ENCODE measurements at places on chromosomes 5 and 9. TPM values are rescaled to one million over a fixed set of nuclear protein-coding genes. Genes with fewer than 3 reads are reported as not detected.
A peak's percentile ranks its signal among the peaks of the same experiment; 100 is the strongest.

The COL23A1 gene
- total RNA-seq: 0.19 TPM

DNA sequence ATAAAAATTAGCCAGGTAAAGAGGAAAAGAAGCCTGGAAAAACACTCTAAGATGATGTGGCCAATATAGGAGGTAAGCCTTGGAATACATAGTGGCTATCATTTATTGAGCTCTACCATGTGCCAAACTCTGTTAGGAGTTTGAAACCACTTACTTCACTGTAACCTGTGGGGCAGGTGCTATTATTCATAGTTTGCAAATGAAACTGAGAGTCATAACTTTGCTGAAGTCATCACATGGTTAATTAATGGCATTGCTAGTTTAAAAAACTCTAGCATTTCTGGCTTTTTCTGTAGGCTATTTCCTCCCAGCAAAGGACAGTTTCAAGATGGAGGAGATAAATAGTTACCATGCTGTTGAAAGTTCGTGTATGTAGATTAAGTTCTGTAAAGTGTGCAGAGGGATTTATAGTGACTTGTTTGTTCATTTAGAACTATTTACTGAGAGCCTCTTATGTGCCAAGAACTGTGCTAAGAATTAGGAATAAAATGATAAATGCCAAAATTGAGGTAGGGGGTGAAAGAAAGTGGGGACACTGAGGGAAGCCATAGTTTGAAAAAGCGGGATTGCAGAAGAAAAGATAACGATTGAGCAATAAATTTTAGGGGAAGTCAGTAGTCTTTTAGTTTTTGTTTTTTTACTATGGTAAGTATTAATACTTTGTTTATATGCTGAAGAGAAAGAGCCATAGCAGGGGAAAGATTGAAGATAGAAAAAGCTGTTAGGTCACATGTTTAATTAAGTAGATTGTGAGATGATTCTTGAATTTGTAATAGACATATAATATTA, 57.2 kb downstream of the WDR70 start:
- no peak for DNase-seq

DNA sequence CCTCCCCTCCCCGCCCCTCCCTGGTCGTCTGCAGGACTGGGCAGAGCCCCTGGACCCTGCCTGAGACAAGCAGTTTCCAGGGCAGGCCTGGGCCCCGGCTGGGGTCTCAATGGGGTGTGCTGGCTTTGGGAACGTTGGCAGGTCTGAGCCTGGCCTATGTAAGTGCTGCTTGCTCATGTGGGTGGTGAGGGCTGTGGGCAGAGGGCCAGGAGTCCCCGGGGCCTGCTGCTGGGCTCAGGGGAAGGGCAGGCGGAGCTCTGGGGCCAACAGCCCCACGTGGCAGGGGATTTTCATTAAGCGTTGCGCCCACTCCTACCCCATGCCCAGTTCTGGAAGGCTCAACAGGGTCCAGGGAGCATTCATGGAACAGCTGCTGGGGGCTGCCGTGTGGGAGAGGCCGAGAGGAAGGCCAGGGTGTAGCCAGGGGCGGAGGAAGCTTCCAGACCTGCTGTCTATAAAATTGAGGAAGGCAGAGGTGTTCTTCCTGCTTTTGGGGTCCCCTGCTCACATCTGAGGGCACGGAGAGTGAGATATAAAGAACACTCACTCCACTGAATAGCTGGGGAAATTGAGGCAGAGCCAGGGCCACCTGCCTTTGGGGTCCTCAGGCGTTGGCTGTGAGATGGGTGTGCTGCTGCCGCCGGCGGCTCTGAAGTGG, 32.5 kb downstream of the RXRA start:
- no peak for DNase-seq

GRCh38 chr5:126120939-126121338, 302.3 kb upstream of the GRAMD2B start:
- no peak for DNase-seq

DNA sequence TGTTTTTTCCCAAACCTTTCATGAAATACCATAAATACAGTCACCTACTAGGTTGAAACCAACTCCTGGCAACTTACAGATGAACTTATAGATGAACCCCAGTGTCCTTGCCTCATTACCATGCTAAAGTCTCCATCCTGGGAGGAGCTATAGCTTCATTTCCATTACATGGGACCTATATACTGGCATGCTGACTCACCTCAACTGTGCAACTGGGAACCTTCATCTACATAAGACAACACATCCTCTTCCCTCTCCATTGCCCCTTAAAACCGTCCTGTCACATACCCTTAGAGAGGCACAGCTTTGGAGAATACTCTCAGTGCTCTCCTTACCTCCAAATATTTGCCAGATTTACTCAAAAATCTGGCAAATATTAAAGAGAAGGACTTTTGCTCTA, 638.3 kb downstream of the HTR1A start:
- no peak for DNase-seq

- no peak for DNase-seq
Measured at GRCh38 chr5:106258591-106259125, 1412.1 kb downstream of the EFNA5 start.

The SCGB3A1 gene
- total RNA-seq: not detected

The CYSRT1 gene
- total RNA-seq: not detected

DNA sequence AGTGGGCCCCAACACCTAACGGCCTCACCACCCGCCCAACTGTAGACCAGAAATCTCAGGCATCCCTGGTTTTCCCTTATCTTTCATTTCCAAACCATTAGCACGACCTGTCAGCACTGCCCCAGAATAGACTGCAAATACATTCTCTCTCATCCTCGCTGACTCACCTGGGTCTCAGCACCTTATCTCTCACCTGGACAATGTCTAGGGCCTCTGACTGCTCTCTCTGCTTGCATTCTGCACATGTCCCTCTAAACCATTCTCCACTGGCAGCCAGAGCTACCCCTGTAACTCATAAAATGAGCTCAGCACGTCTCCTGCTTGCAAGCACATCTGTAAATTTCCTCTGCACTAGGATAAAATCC, 12.7 kb downstream of the CKMT2 start:
- no peak for DNase-seq

The WNK2 gene
- total RNA-seq: 1.7 TPM

The PKD2L2 gene
- not detected for total RNA-seq

DNA sequence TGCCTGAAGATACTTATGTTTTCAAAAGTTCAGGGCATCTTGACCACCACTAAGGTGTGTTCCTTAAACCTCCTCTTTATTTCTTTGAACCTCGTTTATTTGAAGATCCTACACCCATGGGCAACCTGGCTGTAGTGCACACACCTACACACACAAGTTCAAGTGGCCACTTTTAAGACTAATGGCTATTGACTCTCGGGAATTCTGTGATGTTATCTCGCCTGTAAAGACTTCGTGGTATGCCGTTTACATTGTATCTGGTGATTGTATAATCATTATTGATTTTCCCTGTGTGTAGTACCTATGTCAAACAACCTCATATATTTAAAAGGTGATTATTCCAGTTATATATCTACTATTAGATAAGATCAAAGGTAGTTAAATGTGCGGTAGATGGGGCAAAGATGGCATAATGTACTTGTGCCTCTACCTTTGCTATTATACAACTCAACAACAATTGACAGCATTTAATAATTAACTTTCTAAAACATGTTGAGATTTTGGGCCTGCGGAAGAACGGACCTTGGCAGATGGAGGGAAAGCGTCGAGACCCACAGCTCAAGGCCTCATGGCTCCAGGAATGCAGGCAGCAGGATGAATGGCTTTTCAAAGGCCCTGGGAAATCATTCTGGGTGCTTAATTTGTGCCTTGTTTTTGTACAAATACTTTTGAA, 51.4 kb upstream of the IRX2 start:
- no peak for DNase-seq

DNA sequence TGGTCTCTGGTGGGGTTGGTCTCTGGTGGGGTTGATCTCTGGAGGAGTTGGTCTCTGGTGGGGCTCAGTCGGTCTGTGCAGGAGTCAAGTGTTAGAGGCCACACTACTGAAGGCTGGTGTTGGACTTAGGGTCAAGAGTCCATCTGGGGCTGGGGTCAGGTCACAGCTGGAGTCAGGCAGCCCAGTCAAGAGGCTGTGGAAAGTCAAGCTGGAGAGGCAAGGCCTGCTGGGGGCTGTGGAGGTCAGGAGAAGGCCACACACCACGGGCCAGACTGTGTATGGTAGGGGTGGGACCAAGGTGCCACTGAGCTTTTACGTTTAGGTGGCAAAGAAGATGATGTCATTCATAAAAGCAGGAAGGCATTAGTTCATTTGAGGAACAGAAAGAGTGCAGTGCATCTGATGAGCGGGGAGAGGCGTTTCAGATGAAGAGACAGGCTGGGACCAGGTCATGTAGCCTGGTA, 16.7 kb upstream of the CD74 start:
- no peak for DNase-seq

DNA sequence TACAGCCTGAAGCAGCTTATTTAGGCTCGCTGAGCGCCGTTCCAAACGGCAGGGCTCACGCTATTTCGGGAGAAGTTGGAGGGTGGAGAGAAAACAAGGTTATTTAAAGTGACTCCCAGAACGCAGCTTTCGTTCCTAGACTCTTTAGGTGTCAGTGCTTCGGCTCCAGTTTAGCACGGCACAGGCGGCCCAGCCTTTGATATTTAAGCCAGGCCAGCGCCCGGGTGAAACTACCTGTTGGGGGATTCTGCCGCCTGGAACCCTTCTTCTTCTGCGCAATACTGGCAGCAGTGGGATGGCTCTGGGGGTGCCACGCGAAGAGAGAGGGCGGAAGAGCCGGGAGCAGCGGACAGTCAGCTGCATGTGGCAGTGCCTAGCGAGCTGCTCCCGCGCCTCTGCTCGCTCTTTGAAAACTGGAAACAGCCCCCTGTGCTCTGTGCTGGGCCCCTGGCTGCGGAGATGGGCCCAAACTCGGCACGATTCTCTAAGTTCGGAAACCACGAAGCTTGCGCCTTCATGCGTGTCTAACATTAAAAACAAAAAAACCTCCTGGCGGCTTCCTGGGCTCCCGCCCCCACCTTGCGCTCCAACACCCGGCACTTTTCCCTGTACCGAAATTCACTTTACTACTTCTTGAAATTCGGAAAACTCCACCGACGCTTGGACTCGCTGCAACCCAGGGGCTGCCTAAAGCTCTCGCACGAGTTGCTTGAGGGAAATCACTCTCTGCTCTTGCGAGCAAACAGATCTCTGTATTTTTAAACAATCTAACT, 34.6 kb upstream of the NFIB start:
- DNase-seq: no peak

DNA sequence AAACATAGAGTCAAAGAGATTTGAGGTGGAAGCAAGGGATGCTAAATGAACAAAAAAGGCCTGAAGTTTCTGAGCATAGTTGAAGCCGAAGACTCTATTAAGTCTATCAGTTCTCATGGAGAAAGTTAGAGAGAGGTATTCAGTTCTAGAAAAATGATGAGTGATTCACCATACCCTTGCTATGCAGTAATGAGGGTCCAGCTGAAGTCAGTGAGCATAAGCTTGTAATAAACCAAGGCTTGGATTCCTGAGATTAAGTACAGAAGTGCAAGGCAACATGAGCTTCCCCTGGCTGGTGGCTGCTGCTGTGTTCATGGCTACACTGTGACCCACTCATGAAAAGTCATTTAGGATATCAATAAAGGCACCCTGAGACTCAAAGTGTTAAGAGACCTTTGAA, 129.7 kb upstream of the MTAP start:
- DNase-seq: no peak

The DMRT3 gene
- total RNA-seq: not detected

- no peak for DNase-seq
Measured at GRCh38 chr5:69493396-69494133, 975 bp downstream of the OCLN start.

The PGM5 gene
- total RNA-seq: 19.9 TPM

The PLPPR1 gene
- total RNA-seq: not detected

GRCh38 chr5:21831145-21831787, 1021.9 kb downstream of the CDH12 start:
- no peak for DNase-seq

DNA sequence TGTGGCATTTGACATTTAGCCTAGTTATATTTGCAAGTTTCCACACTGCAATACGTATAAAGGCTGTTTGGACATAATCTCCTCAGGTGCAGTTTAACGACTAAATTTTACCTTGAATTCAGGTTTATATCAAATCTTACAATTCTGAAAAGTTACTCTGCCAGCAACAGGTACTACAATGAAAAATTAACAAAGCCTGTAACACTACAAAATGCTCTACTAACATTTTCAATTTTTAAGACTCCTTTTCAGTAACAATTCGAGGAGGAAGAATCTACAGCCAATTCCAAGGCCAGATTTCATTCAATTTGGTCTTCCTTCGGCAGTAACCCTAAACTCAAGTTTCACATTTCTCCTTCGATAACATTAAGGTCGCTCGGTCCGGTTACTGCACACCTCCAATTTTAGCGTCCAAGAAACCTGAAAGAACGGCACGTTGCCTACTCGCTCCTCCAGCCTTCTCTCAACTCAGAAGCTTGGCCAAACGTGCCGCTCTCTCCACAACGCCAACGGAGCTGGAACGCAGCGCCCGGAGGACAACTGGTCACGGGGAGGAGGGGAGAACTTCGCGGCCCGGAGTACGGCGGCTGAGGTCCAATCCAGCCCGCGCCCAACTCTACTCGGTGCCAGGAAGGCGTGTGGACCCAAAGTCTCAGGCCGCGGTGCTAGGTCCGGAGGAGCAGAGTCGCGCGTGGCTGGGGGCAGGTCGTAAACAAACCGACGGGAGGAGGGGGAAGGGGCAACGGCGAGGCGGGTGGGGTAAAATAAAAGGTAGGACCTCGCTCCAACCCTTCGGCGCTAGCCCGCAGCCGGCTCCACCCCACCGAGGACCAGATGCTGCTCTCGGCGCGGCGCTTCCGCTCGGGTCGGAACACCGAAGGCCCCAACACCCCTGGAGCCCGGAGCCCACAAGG, 681 bp downstream of the FNIP1 start:
- DNase-seq: peak; percentile 38

DNA sequence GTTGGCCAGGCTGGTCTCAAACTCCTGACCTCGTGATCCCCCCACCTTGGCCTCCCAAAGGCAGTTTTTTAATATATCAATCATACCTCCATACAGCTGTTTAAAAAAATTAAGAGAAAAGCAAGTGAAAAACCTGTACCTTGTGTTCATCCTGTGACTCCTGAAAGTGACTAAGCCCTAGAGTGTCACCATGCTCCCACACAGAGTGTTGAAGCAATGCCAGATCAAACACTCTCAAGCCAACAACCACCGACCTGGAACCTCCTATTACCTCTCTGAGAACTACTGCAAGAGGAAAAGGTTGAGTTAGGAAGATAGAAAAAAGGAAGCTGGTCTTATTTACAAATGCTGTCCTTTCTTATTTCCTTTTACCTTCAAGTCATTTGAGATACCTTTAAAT, 123.5 kb downstream of the RASEF start:
- no peak for DNase-seq

DNA sequence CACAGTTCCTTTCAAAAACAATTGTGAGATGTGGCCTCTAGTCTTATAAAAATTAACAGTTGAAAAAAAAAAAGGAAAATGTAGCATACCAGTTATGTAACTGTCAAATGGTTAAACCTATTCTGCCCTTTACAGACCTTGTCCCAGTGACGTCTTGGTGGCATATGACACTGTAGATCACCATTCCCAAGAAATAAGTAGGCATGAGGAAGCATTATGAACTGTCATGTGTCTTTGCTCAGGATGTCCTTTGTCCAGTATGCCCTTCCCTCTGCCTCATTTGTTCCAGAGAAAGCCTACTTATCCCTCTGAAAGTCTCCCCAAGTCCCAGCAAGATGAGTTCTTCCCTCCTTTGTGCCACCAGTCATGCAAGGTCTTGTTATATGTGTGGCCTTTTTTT, 63.2 kb downstream of the PAM start:
- DNase-seq: no peak
